Fibroblast of the conjunctiva (primary cell): ENCODE measurements at places on chromosomes 5 and 9.

GRCh38 chr5:67026278-67026677 lies 170.3 kb downstream of the CD180 start:
- no peak for DNase-seq

- no peak for DNase-seq
Observed at GRCh38 chr5:74432216-74432615, 208.3 kb downstream of the ENC1 start.

DNA sequence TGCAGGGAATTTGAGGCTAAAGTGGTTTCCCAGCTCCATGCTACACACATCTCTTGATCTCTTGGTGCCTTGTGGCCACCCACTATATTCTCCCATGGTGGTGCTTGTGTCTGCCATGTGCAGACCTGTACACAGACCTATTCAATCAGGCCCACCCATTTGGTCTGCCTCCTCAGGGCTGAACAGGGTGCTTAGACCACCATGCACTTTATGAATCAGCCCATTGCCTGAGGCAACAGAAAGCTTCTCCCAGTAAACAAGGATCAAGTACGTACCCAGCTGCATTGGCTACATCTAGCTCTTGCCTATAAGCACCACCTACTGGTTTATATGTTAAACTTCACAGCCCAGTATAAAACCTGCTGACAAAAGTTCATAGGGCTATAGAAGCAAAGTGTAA lies 664.3 kb upstream of the EDIL3 start:
- DNase-seq: peak; percentile 24

DNA sequence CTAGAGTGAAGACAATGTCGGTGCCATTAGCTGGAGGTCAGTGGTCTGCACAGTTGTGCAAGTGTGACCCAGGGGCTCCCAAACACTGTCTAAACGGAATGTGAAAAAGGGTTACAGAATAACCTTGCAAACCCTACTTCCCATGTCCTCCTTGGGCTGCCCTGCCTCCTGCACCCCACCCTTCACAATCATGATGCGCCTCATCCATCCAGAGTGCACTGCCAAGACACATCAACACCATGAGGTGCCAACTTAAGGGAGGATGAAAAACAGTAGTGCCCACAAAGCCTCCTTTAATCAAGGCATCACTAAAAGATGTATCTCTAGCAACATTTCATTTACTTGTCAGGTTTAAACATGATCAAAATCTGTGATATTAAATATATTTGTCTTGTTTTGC lies 87.1 kb downstream of the SETX start:
- DNase-seq: no peak

DNA sequence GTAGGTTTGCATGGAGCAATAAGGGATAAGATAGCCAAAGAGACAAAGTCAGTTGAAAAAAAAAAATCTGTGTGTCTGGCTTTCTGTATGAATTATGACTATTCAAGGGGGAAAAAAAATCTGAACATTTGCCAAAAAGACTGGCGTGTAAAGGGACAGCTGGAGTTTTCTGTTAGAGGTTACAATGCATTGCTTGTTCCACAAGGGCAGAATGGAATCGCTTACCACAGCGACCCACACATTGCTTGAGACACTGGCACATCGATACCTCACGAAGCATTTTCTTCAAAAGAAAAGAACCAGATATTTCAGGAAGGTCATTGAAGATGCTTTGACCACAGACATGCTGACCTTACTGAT lies 327.8 kb downstream of the TMEM167A start:
- DNase-seq: no peak

DNA sequence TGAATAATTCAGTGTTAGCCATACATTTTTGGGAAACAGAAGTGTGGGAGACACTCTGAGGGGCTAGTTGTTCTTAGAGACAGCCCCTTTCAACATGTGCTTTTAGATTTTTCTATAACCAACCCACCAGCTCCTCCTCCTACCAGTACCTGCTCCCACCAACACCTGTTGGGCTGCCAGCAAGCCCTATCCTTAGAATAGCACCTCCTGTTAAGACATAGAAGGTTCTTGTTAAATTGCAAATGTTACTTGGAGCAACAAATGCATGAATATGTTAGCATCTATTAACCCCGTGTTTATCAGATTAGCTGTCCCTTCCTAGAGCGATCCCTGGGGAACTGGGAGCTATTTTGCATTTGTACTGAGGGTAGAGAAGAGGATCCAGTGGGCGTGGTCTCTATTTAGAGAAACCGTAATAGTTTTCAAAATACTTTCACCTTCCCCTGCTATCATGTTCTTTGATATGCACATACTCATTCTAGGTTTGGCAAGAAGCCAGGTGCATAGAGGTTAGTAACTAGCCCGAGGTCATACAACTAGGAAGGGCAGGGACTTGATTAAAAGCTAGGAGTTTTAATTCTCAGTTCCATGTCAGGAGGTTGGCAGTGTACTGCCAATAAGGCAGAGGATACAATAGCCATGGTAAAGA lies 334.4 kb downstream of the KCTD16 start:
- DNase-seq: no peak

- DNase-seq: no peak
Observed at GRCh38 chr5:149863830-149864229, 80.8 kb downstream of the PDE6A start.

GRCh38 chr9:133803028-133803585 lies 65.0 kb upstream of the SARDH start:
- DNase-seq: no peak

DNA sequence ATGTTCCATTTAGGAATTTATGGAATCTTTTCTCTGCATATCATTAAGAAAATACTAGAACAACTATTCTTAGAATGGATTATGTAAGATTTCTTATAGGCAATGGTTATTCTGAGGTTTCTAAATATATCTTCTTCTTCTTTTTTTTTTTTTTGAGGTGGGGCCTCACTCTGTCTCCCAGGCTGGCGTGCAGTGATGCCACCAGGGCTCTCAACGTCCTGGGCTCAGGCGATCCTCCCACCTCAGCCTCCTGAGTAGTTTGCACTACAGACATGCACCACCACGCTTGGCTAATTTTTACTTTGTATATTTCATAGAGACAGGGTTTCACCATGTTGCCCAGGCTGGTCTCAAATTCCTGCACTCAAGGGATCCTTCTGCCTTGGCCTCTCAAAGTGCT lies 137.2 kb downstream of the SREK1 start:
- DNase-seq: no peak

DNA sequence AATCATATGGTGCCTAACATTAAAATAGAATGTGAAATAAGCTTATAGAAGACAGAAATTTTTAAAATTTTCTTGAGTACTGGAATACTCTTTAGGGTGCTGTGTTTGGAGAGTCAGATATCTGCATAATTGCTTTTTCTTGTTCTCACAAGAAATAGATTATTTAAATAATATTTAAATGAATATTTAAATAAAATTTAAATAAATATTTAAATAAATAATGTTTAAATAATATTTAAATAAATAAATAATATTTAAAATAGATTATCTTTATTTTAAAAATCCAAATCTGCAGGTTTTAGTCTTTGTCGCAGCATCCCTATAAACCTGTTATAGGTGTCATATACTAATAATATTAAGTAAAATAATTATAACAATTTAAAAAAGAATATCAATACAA lies 1589.4 kb downstream of the MAT2B start:
- DNase-seq: no peak

- DNase-seq: no peak
Observed at GRCh38 chr9:105236261-105236660, 8.2 kb upstream of the SLC44A1 start.
